Stimulated activated CD4-positive, alpha-beta T cell treated with anti-CD3 and anti-CD28 coated beads, Interleukin-4, amount 100 ng/mL, for 1 hour (primary cell): ENCODE measurements at places on chromosomes 2 and 18.

- no peak for DNase-seq
These were observed 960.3 kb upstream of the SLC39A10 start for GRCh38 chr2:194696690-194697089.

- no peak for DNase-seq
These were observed 25.7 kb downstream of the SRBD1 start for GRCh38 chr2:45585267-45585861.

- no peak for DNase-seq
These were observed 209.7 kb upstream of the SIX2 start for GRCh38 chr2:45218931-45219339.

- no peak for DNase-seq
These were observed 5.1 kb upstream of the GAL3ST2 start for GRCh38 chr2:241771286-241772062.

DNA sequence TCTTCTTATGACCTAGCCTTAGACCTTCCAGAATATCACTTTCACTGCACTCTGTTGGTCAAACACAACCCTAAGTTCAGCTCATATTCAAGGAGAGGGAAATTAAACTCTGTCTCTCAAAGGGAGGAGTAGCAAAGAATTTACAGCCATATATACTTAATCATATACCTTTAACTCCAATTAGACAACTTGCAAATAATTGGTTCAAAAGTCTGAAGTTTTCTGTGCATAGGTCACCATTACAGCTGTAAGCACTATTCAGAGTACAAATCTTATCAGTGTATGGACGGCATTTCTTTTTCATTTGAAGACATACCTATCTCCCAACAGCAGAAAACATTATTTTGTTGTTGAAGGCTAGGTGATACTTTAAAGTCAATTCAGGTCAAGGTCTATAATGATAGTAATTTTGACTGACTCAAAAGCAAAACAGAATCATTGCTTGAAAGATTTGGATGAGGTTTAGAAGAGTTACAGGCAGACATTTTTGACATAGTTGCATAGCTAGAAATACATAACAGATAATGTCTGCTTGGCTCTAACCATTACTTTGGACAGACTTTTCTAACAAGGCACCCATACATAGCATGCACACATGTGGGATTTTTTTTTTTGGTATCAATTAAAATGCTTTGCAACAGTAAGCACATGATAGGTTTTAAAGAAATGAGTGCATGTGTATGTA, 131.5 kb downstream of the CPS1 start:
- DNase-seq: no peak

GRCh38 chr2:37587817-37588216, 83.6 kb downstream of the CDC42EP3 start:
- no peak for DNase-seq

DNA sequence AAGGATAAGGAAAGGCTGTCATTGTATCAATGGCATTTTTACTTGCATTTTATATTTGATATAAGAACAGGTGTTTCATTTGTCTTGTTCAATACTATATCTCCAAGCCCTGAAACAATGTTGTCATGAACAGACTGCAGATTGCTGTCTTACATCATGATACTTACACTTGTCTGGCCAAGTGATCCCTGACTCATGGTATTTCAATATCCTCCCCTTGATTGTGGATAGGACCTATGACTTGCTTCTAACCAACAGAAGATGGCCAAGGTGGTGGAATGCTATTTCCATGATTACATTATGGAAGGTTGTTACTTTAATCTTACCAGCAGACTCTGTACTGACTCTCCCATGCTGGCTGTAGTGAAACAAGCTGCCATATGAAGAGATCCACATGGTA, 471.1 kb downstream of the CCDC85A start:
- no peak for DNase-seq

- DNase-seq: no peak
These were observed 99.8 kb upstream of the DAPL1 start for GRCh38 chr2:158695305-158695704.

DNA sequence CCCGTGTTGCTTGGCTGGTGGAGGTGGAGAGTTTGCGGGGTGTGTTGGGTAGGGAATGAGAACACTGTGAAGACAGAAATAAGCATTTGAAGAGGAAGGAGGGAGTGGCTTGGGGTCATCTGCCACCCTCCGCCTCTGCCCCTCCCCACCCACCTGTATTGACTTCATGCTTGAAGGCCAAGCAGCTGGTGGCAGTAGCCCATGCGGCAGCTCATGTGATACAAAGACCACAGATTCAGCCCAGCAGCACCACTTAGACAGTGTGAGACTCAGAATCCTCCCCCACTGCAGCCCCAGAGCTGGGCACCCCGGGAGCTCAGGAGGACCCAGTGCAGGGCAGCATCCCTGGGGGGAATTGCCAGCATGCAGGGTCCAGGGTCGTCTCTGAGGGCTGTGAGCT, 15.4 kb downstream of the NPPC start:
- DNase-seq: no peak

GRCh38 chr2:74816540-74817303, 17.2 kb upstream of the HK2 start:
- DNase-seq: no peak

- DNase-seq: no peak
These were observed 375.1 kb downstream of the SUCLG1 start for GRCh38 chr2:84083984-84084383.

DNA sequence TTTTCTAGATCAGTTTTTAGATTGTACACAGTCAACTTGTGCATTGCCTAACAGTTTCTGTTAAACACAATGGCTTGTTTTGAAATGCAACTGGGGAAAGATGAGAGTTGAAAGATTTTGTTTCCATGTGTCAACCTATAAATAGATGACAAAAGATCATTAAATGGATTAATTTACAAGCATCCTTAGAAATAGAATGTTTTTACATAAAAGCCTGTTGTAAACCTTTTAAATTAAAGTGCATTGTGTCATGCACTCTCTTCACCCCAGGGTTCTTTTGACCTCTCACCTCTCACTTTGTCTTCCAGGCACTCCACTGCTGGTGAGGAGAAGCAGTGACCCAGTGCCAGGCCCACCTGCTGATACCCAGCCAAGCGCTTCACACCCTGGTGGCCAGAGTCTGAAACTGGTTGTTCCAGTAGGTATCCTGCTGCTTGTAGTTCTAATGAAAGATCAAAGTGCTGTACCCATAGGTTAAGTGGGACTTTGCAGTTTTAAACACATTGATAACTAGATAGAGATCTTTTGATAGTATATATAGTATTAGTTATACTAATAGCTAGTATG, 502.1 kb downstream of the PARD3B start:
- no peak for DNase-seq

DNA sequence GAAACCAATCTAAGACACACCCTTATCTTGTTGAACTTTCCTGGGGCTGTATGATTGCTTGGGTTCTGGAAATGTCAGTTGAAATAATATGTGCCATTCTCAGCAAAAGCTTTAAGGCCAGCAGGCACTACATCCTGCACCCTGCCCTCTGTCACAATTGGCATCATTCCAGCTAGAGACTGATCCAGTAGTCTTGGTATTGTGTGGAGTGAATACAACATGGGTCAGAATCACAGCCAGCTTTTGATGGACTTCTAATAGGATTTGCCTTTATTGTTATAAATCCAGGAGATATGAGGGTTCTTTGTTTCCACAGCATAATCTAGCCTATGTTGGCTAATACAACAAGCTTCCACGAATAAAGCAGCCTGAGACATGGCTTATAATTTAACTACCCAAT, 617.0 kb upstream of the CDH2 start:
- DNase-seq: no peak

DNA sequence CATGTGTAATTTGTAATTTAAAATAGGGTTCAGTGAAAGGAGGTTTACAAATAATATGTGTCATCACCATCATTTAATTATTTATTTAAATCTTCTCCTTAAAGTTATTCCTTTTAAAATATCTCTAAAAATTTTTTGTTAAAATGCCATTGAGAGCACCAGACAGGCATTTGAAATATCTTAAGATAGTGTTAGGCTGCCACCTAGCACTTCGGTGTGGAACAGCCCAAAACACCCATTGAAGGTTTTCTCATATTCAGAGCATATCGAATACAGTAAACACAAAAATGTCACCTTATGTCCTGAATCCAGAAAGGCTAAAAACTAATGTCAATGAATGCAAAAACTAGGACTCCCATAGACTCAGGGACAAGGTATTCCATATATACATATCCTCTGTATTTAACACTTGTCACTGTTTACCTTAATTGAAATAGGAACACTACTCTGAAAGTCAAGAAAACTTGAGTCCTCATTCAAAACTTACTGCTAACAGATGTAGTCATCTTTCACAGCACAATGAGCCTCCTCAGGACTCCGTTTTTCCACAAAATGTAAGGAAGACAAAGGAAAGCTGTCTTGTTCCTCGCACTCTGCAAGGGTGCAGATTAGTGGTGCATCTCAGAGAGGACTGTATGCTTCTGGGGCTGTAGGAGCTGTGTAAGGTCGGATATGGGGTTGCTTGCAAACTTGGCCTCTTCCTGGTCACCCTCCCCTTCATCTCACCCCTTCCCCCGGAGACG, 329.5 kb downstream of the PAX3 start:
- DNase-seq: no peak

- DNase-seq: no peak
These were observed 1.2 kb upstream of the GPR39 start for GRCh38 chr2:132415256-132415914.

DNA sequence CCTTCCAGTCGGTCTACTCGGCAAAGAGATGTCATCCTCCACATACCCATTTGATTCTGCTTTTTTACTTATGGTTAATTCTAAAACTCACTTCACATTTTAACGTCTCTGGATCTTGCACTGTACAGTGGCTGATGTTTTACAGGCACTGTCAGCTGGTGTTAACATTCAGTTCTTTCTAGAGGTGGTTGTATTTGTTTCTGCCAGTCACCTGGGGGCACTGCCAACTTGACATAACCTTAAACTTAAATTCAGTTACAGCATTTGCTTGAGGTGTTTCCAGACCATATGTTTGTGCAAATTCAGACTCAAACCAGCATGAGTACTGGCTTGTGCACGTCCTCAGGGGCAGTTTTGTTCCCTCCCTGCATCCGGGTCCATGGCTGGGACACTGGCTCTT, 5.3 kb upstream of the TMEM185B start:
- DNase-seq: no peak

DNA sequence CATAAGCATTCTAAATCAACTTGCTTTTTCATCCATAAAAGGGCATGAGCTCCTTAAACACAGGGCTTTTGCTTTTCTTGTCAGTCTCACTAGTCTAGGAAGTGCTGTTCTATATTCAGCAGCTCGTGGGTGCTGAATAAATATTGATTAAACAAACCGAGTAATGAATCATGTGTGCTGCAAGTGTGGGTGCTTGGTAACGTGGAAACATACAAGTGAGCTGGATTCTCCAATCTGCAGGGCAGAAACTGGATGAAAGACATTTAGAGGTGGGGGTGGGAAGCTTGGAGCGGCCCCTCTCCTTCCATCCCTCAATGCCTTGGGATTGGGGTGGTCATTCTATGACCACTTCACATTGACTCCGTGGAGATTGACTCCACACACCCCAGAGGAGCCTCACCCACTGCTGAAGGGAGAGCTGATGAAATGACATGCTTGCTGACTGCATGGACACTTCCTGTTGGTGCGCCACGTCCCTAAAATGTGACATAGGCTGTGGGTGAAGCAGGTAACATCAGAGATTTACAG, 114.6 kb downstream of the DOCK10 start:
- DNase-seq: peak; percentile 40

- peak; percentile 67 for DNase-seq
These were observed 172 bp downstream of the PRKD3 start for GRCh38 chr2:37324536-37324785.

GRCh38 chr2:17334300-17334699, 183.9 kb downstream of the RAD51AP2 start:
- DNase-seq: no peak

GRCh38 chr18:61832858-61833257, 59.9 kb downstream of the RNF152 start:
- DNase-seq: no peak
